ENCODE measurements at places on chromosomes 13 and 19. TPM values are rescaled to one million over a fixed set of nuclear protein-coding genes. Genes with fewer than 3 reads are reported as not detected.

GRCh38 chr13:41054919-41055619 lies 6.2 kb upstream of the WBP4 start:
- H3K36me3 ChIP-seq: no peaks in the 10 kb centered on the region
- H3K27me3 ChIP-seq: no peaks in the 10 kb centered on the region
- no peak for DNase-seq
- no peak overlapping the region for H3K4me3 ChIP-seq
- H3K27ac ChIP-seq: no peak overlapping the region

The DPP9 gene
- 46.8 TPM for total RNA-seq

The NMRK2 gene
- 86.2 TPM for total RNA-seq

DNA sequence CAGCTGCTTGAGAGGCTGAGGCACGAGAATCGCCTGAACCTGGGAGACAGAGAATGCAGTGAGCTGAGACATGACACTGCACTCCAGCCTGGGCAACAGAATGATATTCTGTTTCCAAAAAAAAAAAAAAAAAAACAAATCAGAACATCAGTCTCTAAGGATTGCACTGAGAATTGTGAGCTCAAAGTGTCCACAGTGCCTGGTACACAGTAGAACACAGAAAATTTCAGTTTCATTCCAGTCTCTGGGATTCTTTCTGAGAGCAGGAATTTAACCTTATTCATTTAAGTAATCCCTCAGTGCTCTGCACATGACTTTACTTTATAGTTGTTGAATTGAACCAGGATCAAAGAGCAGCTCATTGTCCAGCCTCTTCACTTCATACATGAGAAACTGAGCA lies 25.9 kb upstream of the GATAD2A start:
- H3K27me3 ChIP-seq: no peaks in the 10 kb centered on the region
- no peak overlapping the region for H3K27ac ChIP-seq
- no peaks in the 10 kb centered on the region for H3K36me3 ChIP-seq

The HSD17B14 gene
- total RNA-seq: 9.7 TPM

The ATP8A2 gene
- 8.4 TPM for total RNA-seq

DNA sequence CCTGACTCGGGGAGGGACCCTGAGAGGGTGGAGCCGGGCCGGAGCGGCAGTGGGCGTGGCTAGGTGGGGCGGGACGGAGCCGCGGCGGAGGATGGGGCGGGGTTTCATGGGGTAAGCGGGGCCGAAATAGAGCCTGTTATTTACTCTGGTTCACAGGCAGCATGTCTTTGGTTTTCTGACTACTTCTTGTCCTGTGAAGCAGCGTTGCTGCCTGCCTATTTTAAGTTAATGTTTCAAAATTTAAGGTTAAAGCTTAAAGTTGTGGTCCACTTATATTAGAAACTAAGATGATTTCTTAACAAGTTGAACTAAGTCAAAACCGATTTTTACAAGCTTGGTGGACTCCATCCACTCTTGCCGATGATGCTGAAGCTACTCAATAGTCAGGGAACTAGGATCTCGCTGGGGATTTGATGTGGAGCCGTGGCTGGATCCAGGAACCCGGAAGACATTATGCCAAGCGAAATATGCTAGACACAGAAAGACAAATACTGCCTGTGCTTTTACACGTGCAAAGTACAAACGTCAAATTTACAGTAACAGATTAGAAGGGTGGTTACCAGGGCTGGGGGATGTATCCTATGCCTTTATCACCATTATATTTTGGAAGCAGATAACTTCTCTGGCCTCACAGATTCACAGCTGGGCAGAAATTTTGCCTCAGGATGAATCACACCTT lies 433 bp upstream of the ZNF616 start:
- peak overlapping the region; percentile 99 for H3K4me3 ChIP-seq
- no peaks in the 10 kb centered on the region for H3K27me3 ChIP-seq
- H3K4me1 ChIP-seq: no peaks in the 10 kb centered on the region
- no peak overlapping the region for H3K27ac ChIP-seq
- H3K36me3 ChIP-seq: no peaks in the 10 kb centered on the region

Data from H1 (cell line).